M059J (cell line): ENCODE measurements at places on chromosomes 13 and 19. TPM values are rescaled to one million over a fixed set of nuclear protein-coding genes. Genes with fewer than 3 reads are reported as not detected.

HIPK4 gene
- 0.02 TPM in 1 of 2 replicates, not detected in the other for total RNA-seq

SACS gene
- 29.0 and 42.8 TPM in 2 replicates for total RNA-seq

LRFN3 gene
- 3.3 and 4.6 TPM in 2 replicates for total RNA-seq

CBY2 gene
- not detected in 2 replicates for total RNA-seq

LILRA2 gene
- total RNA-seq, result not detected in 2 replicates

TRAPPC2B gene
- 32.7 and 34.6 TPM in 2 replicates for total RNA-seq

LGALS7 gene
- total RNA-seq, result not detected in 2 replicates

CGB5 gene
- 7.3 and 8.1 TPM in 2 replicates for total RNA-seq

ZNF17 gene
- total RNA-seq, result 5.2 and 9.9 TPM in 2 replicates

WTIP gene
- 10.1 and 15.3 TPM in 2 replicates for total RNA-seq

SLC1A6 gene
- total RNA-seq, result not detected in 2 replicates

ZNF497 gene
- total RNA-seq, result 0.54 and 1.5 TPM in 2 replicates

S1PR5 gene
- total RNA-seq, result 10.3 and 11.9 TPM in 2 replicates

SHC2 gene
- total RNA-seq, result 0.05 TPM in 1 of 2 replicates, not detected in the other

LYPD5 gene
- 2.1 and 5.5 TPM in 2 replicates for total RNA-seq

SPACA4 gene
- total RNA-seq, result not detected in 2 replicates

CBLC gene
- total RNA-seq, result not detected in 2 replicates

TJP3 gene
- total RNA-seq, result 0.30 and 0.49 TPM in 2 replicates

NLRP7 gene
- total RNA-seq, result not detected in 2 replicates

UNC13A gene
- total RNA-seq, result 0.05 TPM in 1 of 2 replicates, not detected in the other

EDNRB gene
- 2.2 and 3.6 TPM in 2 replicates for total RNA-seq

OR7A5 gene
- total RNA-seq, result not detected in 2 replicates

RFPL4AL1 gene
- not detected in 2 replicates for total RNA-seq

FGF21 gene
- 0.37 TPM in 1 of 2 replicates, not detected in the other for total RNA-seq

FXYD1 gene
- not detected in 2 replicates for total RNA-seq

TGFBR3L gene
- total RNA-seq, result 1.1 and 2.9 TPM in 2 replicates

NCLN gene
- 44.7 and 76.1 TPM in 2 replicates for total RNA-seq

CD37 gene
- not detected in 2 replicates for total RNA-seq

CD33 gene
- 3.8 and 4.6 TPM in 2 replicates for total RNA-seq

NLRP11 gene
- total RNA-seq, result 2.4 and 4.4 TPM in 2 replicates

IZUMO1 gene
- total RNA-seq, result not detected in 2 replicates

SIGLEC12 gene
- not detected in 2 replicates for total RNA-seq

LIM2 gene
- total RNA-seq, result not detected in 2 replicates

FUT2 gene
- total RNA-seq, result not detected in 2 replicates

ZNF578 gene
- total RNA-seq, result 0.30 and 3.7 TPM in 2 replicates

GRIK5 gene
- 0.07 TPM in 1 of 2 replicates, not detected in the other for total RNA-seq

HSD11B1L gene
- 10.7 and 13.7 TPM in 2 replicates for total RNA-seq

DCLK1 gene
- 1.2 and 2.0 TPM in 2 replicates for total RNA-seq

RB1 gene
- total RNA-seq, result 3.2 and 5.6 TPM in 2 replicates

GJB6 gene
- total RNA-seq, result not detected in 2 replicates

PSG2 gene
- total RNA-seq, result 0.34 and 1.1 TPM in 2 replicates

RNF225 gene
- total RNA-seq, result not detected in 2 replicates

ZNF420 gene
- 3.3 and 9.6 TPM in 2 replicates for total RNA-seq

TMEM221 gene
- total RNA-seq, result 0.25 TPM in 1 of 2 replicates, not detected in the other

MED29 gene
- total RNA-seq, result 46.7 and 47.3 TPM in 2 replicates

LILRA6 gene
- not detected in 2 replicates for total RNA-seq

NR2F6 gene
- total RNA-seq, result 35.5 and 56.4 TPM in 2 replicates
